ENCODE measurements at places on chromosomes 3 and 15. TPM values are rescaled to one million over a fixed set of nuclear protein-coding genes. Genes with fewer than 3 reads are reported as not detected.

Gene ZFAND6
- 49.3 TPM for total RNA-seq

GRCh38 chr15:69857686-69858391 is 239.9 kb downstream of the TLE3 start:
- H3K27ac ChIP-seq, result peak overlapping the region; percentile 20
- H3K36me3 ChIP-seq, result no peaks in the 10 kb centered on the region
- H3K4me1 ChIP-seq, result peaks cover 18% of the 10 kb centered on the region
- H3K4me3 ChIP-seq, result no peak overlapping the region
- H3K27me3 ChIP-seq, result peaks cover 2% of the 10 kb centered on the region

GRCh38 chr15:58258501-58259292 is 120.5 kb downstream of the AQP9 start:
- H3K4me3 ChIP-seq, result no peak overlapping the region
- no peaks in the 10 kb centered on the region for H3K4me1 ChIP-seq
- H3K36me3 ChIP-seq, result no peaks in the 10 kb centered on the region
- H3K27ac ChIP-seq, result no peak overlapping the region
- DNase-seq, result no peak
- H3K27me3 ChIP-seq, result peaks cover 8% of the 10 kb centered on the region

- peaks cover 4% of the 10 kb centered on the region for H3K36me3 ChIP-seq
- H3K27me3 ChIP-seq, result no peaks in the 10 kb centered on the region
- DNase-seq, result no peak
- no peak overlapping the region for H3K4me3 ChIP-seq
These were observed 8.9 kb downstream of the IQSEC1 start for GRCh38 chr3:13064159-13064868.

- DNase-seq, result no peak
- no peaks in the 10 kb centered on the region for H3K4me1 ChIP-seq
- no peak overlapping the region for H3K4me3 ChIP-seq
- H3K36me3 ChIP-seq, result peaks cover under 1% of the 10 kb centered on the region
These were observed 300.6 kb downstream of the FOXP1 start for GRCh38 chr3:71282976-71283375.

DNA sequence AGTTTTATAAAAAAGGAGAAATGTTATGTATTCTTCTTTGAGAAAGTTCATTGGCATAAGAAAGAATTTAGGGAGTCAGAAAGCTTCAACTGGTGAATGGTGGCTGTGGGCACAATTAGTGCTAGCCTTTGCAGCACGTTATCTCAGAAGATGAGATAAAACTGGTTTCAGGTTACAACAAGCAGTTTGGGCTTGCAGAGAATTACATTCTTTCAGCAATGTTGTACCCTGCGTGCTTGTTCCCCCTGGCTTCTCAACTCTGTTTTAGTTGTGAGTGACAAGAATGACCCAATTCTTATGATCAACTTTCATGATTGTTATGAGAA is 31.6 kb upstream of the ACP3 start:
- no peaks in the 10 kb centered on the region for H3K36me3 ChIP-seq
- H3K4me3 ChIP-seq, result no peak overlapping the region
- no peak for DNase-seq
- H3K27ac ChIP-seq, result no peak overlapping the region

DNA sequence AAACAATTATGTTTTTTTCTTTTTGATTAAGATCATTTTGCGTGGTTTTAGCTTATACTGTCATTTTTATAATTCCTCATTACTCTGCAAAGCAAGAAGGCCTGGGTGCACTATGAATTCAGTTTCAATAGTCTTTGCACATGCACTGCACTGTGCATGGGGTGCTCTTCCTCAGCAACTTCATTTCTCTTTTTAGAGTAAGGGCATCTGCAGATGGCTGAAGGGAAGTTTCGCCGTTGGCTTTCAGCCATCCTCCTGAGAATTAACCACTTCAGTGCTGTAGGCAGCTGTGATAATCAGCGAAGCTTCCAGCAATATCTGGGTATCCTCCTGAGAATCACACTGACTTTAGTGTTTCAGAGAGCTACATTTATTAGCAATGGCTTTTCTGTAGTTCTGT is 284.8 kb downstream of the GBE1 start:
- no peaks in the 10 kb centered on the region for H3K4me1 ChIP-seq
- no peaks in the 10 kb centered on the region for H3K27me3 ChIP-seq
- no peaks in the 10 kb centered on the region for H3K36me3 ChIP-seq
- no peak for DNase-seq
- no peak overlapping the region for H3K27ac ChIP-seq
- H3K4me3 ChIP-seq, result no peak overlapping the region

GRCh38 chr3:155024006-155024638 is 56.0 kb upstream of the MME start:
- no peak overlapping the region for H3K4me3 ChIP-seq
- DNase-seq, result no peak
- no peak overlapping the region for H3K27ac ChIP-seq

DNA sequence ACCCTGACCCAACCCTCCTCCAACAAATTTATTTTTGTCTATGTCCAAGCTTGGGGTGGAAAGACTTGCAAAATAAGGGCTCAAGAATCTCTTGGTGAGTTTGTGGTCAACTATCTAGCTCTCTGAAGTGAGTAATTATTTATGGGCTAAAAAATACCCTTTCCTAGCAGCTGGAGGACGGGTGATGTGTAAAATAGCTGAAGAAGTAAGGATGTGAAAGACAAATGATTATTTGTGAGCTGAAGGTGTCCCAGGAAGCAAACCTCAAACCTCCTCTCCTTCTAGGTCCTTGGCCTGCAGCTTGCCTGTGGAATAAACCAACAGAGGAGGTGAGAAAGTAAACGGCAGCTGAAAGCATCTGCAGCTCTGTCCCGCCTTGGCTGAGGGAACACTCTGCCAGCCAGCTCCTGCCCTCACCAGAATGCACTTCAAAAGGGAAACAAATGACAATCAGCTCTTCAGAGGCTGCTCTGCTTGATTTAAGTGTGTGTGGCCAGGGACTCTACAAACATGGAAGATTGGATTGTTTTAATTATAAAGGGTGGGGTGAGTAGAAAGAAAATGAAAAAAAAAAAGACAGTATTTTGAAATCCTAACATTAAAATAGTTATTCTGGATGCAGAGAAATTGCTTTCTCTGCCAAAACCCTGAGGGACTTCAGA is 60.3 kb downstream of the TM4SF4 start:
- peaks cover 5% of the 10 kb centered on the region for H3K27me3 ChIP-seq
- no peaks in the 10 kb centered on the region for H3K36me3 ChIP-seq
- no peak overlapping the region for H3K4me3 ChIP-seq
- H3K4me1 ChIP-seq, result peaks cover 8% of the 10 kb centered on the region
- H3K27ac ChIP-seq, result no peak overlapping the region

Data from activated CD4-positive, alpha-beta T cell treated with anti-CD3 and anti-CD28 coated beads, Interleukin-2, amount 10 ng/mL, durations not matched to agents 7 days and 5 days (primary cell).